Gastroesophageal sphincter (tissue), 4 donors: ENCODE measurements at places on chromosomes 7 and 10. TPM values are rescaled to one million over a fixed set of nuclear protein-coding genes. Genes with fewer than 3 reads are reported as not detected.
A peak's percentile ranks its signal among the peaks of the same experiment; 100 is the strongest.

ADARB2 gene
- total RNA-seq = 5.4 TPM

ZNF503 gene
- total RNA-seq = 33.3 TPM

KCP gene
- not detected for total RNA-seq

GRCh38 chr10:17523917-17524316 lies 69.5 kb upstream of the ST8SIA6 start:
- ATAC-seq = no peak

- no peak for ATAC-seq
Measured at GRCh38 chr7:1211611-1212010, 21.1 kb upstream of the UNCX start.

SEMA3A gene
- 29.8 TPM for total RNA-seq

GRCh38 chr7:116630932-116631671 lies 40.9 kb upstream of the MET start:
- ATAC-seq = peak; percentile 48

GRCh38 chr7:28088901-28089714 lies 91.5 kb downstream of the JAZF1 start:
- ATAC-seq = no peak

DNA sequence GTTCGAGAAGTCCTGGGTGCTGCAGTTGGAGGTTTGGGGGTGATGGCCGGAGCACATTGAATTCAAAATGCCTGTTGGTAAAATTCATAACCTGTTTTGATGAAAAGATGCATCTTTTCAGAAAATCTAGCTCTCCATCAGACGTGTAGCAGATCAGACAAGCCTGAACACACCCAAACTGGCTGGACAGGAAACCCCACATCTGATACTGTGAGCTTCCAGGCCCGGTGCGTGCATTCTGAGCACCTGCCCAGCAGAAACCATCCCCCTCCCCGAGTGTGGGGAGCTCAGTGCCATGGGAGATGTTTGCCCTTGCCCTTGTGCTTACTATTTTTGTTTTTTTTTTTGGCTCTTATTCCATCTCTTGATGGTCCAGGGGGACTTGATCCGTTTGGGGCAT lies 417.1 kb downstream of the TCERG1L start:
- ATAC-seq = no peak

- no peak for ATAC-seq
Measured at GRCh38 chr10:70496341-70497119, 18.0 kb downstream of the PALD1 start.

- ATAC-seq = peak; percentile 36
Measured at GRCh38 chr7:37440738-37441385, 7.8 kb downstream of the ELMO1 start.
